ENCODE measurements at places on chromosomes 13 and 19. TPM values are rescaled to one million over a fixed set of nuclear protein-coding genes. Genes with fewer than 3 reads are reported as not detected.

The XRCC1 gene
- total RNA-seq = 43.2 TPM

The ZNF493 gene
- total RNA-seq = 21.0 TPM

The ZNF790 gene
- total RNA-seq = 10.1 TPM

The SUPT5H gene
- total RNA-seq = 130 TPM

- H3K4me3 ChIP-seq = peak overlapping the region; percentile 100
- H3K36me3 ChIP-seq = peaks cover 13% of the 10 kb centered on the region
- peaks cover 46% of the 10 kb centered on the region for H3K4me1 ChIP-seq
- peak overlapping the region; percentile 99 for H3K27ac ChIP-seq
These were observed 499 bp downstream of the LSM7 start for GRCh38 chr19:2327773-2328400.

DNA sequence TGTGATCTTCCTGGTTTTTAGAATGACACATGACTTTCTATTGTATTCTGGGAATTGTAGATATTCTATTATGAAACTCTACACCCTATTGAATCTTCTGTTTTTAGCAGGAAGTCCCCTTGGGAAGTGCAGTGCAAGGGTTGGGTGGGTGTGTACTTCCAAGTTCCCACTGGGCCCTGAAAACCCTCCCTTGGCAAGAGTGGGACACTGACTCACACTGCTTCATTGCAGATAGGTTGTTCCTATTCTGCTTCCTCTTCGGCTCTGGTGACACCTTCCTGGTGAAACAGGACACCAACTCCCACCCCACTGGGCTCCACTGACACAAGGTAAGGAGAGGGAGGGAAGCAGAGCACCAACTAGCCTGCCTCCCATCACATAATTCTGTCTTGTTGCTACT is 121.8 kb downstream of the KCTD12 start:
- no peak overlapping the region for H3K27ac ChIP-seq
- no peaks in the 10 kb centered on the region for H3K36me3 ChIP-seq
- no peaks in the 10 kb centered on the region for H3K4me1 ChIP-seq

DNA sequence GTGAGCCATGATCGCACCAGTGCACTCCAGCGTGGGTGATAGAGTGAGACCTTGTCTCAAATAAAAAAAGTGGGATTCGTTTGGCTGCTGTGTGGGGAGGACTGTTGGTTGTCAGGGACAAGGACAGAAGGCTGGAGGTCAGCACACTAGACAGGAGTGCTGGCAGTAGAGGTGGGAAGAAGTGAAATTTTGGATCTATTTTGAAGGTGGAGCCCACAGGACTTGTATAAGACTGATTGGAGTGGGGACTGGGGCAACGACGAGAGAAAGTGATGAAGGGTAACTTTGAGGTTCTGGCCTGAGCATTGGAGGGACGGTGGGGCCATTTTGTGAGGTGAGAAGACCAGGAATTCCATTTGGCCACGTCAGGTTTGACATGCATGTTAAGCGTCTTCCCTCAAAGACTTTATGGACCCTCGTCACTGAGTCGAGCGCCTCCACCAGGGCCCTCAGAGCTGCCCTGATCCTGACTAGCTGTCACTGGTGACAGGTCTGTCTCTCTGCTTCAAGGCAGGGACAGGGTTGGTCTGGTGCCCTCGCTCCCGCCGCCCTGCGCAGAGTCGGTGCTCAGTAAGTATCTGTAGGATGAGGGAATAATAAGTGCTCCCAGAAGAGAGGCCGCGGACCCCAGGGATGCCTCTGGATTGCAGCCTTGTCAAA is 673 bp downstream of the CTU1 start:
- peak overlapping the region; percentile 93 for H3K27ac ChIP-seq
- peak overlapping the region; percentile 97 for H3K4me3 ChIP-seq
- no peak for DNase-seq
- H3K27me3 ChIP-seq = no peaks in the 10 kb centered on the region
- H3K36me3 ChIP-seq = peaks cover 5% of the 10 kb centered on the region

- H3K36me3 ChIP-seq = no peaks in the 10 kb centered on the region
- no peaks in the 10 kb centered on the region for H3K27me3 ChIP-seq
- no peak for DNase-seq
- H3K4me3 ChIP-seq = no peak overlapping the region
These were observed 448.4 kb upstream of the SLC10A2 start for GRCh38 chr13:103514619-103515018.

DNA sequence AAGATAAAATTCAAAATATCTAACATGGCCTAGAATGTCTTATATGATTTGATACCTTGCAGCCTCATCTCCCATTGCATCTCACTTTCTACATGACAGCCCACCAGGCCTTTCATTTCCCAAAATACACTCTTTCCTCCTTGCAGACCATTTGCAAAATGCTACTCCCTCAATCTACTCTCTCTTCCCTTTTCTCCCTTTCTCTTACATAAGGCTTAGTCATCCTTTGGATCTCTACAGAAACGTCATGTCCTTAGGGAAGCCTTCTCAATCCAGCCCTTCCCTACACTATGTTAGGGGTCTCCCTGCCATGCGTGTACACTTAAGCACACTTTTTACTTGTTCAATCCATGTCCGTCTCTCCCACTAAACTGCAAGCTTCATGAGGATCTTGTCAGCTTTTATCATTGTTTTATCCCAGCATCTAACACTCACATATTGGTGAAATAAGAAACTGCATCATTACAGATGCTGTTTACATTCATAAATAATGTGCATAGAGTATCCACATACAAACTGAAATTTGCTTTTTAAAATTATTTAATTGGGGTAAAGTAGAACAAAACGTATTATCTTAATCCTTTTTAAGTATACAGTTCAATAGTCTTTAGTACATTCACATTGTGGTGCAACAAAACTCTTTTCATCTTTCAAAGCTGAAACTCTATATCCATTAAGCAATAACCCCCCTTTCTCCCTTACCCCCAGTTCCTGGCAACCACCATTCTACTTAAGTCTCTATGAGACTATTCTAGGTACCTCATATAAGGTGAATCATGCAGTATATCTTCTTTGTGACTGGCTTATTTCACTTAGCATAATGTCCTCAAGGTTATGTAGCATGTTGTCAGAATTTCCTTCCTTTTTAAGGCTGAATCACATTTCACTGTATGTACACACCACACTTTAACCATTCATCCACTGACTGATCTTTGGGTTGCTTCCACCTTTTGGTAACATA is 11.5 kb upstream of the WBP4 start:
- no peak overlapping the region for H3K27ac ChIP-seq
- no peak for DNase-seq
- H3K4me3 ChIP-seq = no peak overlapping the region
- no peaks in the 10 kb centered on the region for H3K27me3 ChIP-seq

DNA sequence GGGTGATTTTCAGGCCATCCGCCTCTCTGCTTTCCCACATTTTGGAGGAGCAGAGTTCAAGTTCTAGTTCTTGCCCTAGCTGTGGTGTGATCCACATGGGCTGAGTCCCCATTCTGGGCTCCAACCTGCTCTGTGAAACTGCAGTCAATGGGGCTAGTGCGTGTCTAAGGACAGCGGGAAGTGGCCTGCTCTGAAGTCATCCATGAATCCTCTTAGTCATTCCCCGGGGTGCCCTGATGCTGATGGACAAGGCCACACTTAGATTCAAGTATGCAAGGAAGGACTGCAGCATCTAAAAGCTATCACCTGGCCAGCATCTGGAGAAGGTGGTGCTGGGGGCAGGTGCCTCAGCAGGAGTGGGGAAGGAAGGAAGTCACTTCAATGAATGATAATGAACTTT is 94.6 kb downstream of the TSHZ3 start:
- no peaks in the 10 kb centered on the region for H3K36me3 ChIP-seq
- H3K4me3 ChIP-seq = no peak overlapping the region
- DNase-seq = peak; percentile 49

GRCh38 chr13:51230477-51231105 is 8.4 kb downstream of the FAM124A start:
- H3K4me3 ChIP-seq = no peak overlapping the region
- peaks cover 1% of the 10 kb centered on the region for H3K4me1 ChIP-seq
- H3K36me3 ChIP-seq = no peaks in the 10 kb centered on the region
- peaks cover 10% of the 10 kb centered on the region for H3K27me3 ChIP-seq
- DNase-seq = no peak
- H3K27ac ChIP-seq = no peak overlapping the region

DNA sequence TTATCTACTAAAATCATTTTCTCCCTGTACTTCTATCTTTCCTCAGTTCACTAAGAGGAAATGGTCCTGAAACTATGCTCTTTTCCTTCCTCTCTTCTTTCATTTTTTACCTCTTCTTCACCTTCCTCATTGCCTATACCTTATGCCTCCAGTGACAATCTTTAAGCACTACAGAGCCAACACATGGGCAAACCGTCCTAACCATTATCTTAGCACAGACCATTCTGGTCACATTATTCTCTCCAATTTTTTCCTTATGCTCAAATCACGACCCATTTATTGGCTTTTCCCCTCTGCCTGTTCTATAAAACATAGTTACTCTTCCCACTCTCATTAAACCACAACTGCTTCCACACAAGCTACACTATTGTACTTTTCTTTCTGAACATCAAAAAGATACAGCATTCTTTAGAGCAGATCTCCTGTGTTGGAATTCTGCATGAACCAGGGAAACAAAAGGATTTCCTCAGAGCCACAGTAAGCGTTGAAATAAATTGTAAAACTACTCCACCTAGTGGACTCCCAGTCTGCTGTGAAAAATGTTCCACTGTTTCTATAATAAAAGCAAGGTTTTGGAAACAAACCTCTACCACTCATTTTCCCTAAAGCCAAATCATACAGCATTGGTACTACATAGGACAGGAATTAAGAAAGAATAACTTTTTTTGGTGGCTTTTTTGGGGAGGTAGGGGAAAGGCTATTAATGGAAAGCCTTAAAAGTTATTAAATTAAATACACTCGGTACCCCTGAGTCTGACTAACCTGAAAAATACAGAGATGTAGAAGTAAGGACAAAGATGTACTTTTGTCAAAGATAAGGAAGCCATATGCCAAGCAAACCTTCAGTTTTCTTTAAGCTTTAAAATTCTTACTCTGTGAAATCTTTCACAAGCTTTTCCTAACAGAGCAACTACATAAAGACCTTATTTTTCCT is 19.5 kb downstream of the NUFIP1 start:
- no peaks in the 10 kb centered on the region for H3K27me3 ChIP-seq
- peaks cover 14% of the 10 kb centered on the region for H3K36me3 ChIP-seq

- no peaks in the 10 kb centered on the region for H3K36me3 ChIP-seq
- H3K4me3 ChIP-seq = no peak overlapping the region
- H3K27ac ChIP-seq = no peak overlapping the region
- H3K4me1 ChIP-seq = no peaks in the 10 kb centered on the region
These were observed 337.9 kb upstream of the EDNRB start for GRCh38 chr13:78256484-78256883.

DNA sequence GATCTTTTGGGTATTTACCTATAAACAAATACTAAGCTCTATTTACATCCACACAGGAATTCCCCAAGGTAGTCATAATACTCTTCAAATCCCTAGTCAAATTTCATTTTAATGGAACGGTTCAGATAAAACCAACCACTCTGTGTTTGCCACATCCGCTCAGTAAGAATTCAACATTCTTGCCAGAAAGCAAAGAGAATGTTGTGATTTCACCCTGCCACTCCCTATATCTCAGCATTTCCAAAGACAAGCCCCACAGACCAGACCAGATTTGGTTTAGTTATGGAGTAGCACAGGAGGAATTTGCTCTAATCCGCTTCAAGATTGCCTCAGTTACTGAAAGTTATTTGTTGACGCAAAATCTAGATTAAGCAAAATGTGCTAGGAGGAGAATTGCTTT is 105.6 kb upstream of the SERP2 start:
- no peak overlapping the region for H3K4me3 ChIP-seq
- peaks cover 45% of the 10 kb centered on the region for H3K4me1 ChIP-seq
- no peaks in the 10 kb centered on the region for H3K36me3 ChIP-seq

DNA sequence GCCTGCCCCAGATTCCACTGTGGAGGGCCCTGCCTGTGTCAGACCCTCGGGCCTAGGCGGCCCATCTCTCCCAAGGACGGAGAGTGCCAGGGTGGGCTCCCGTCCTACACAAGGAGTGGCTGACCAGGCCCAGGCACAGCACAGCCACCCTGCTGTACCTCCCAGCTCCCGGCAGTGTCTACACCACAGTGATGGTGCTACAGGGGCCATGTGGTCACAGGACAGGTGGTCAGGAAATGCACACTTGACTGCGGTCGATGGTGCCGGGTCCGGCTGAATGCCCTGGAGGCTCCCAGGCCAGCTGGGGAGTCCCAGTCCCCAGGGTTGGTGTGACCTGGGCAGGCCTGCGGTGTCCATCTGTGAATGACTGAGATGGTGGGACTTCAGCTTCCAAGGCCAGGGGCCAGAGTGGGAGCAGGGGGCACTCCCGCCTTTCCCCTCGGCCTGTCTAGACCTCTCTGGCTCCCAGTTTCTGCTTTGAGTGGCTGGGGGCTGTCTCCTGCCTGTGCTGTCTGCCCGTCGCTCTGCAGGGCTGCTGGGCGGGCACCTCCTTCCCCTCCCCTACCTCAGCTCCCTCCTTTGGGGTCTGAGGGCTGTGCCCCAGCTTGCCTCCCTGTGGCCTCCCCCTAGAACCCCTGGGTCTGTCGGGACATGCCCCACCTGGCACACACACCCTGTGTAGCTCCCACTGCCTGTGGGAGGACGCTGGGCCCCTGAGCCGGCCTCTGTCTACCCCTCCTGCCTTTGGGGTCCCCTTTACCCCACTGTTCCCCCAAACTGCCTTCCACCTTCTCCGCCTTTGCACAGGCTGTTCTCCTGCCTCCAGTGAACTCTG is 12.5 kb downstream of the DDA1 start:
- no peaks in the 10 kb centered on the region for H3K27me3 ChIP-seq
- peaks cover 5% of the 10 kb centered on the region for H3K4me1 ChIP-seq
- H3K36me3 ChIP-seq = peaks cover 8% of the 10 kb centered on the region
- peak; percentile 80 for DNase-seq
- no peak overlapping the region for H3K4me3 ChIP-seq

- peak overlapping the region; percentile 92 for H3K4me3 ChIP-seq
- H3K4me1 ChIP-seq = peaks cover 12% of the 10 kb centered on the region
- DNase-seq = no peak
- H3K27ac ChIP-seq = peak overlapping the region; percentile 76
- H3K36me3 ChIP-seq = peaks cover 14% of the 10 kb centered on the region
These were observed 476 bp downstream of the TYK2 start for GRCh38 chr19:10379880-10380312.

DNA sequence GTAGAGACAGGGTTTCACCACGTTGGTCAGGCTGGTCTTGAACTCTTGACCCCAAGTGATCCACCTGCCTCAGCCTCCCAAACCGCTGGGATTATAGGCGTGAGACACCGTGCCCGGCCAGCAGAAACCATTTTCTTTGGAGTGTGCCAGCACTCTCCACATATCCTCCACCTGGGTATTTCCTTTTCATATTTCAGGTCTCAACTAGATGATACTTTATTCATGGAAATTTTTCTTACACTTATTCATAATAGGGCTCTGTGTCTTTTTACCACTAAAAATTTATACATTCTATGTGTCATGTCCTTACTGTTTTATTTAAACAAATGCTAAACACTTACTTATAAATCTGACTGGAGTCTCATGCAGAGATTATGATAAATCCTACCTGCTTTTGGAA is 305.9 kb downstream of the PCDH20 start:
- no peak for DNase-seq
- no peak overlapping the region for H3K27ac ChIP-seq
- H3K4me1 ChIP-seq = no peaks in the 10 kb centered on the region
- no peaks in the 10 kb centered on the region for H3K36me3 ChIP-seq

GRCh38 chr13:74550039-74550438 is 415.8 kb upstream of the KLF12 start:
- H3K27ac ChIP-seq = no peak overlapping the region
- peaks cover 21% of the 10 kb centered on the region for H3K4me1 ChIP-seq
- no peak for DNase-seq
- H3K36me3 ChIP-seq = no peaks in the 10 kb centered on the region

GRCh38 chr19:51398096-51398704 is 7.8 kb upstream of the C19orf84 start:
- H3K36me3 ChIP-seq = no peaks in the 10 kb centered on the region
- no peaks in the 10 kb centered on the region for H3K27me3 ChIP-seq
- peaks cover 15% of the 10 kb centered on the region for H3K4me1 ChIP-seq

GRCh38 chr19:39104186-39104596 is 20.0 kb downstream of the ACP7 start:
- no peak overlapping the region for H3K4me3 ChIP-seq
- H3K4me1 ChIP-seq = no peaks in the 10 kb centered on the region
- DNase-seq = no peak
- peaks cover 26% of the 10 kb centered on the region for H3K27me3 ChIP-seq
- no peaks in the 10 kb centered on the region for H3K36me3 ChIP-seq
